ENCODE measurements at places on chromosomes 5 and 9. TPM values are rescaled to one million over a fixed set of nuclear protein-coding genes. Genes with fewer than 3 reads are reported as not detected.

Gene C9orf85
- 11.2 TPM for total RNA-seq

Gene RELL2
- 35.2 TPM for total RNA-seq

Gene AK8
- not detected for total RNA-seq

Gene ADRA1B
- total RNA-seq: not detected

Gene ZNF484
- total RNA-seq: 7.0 TPM

Gene SLC36A2
- total RNA-seq: not detected

Gene RGS14
- 42.8 TPM for total RNA-seq

Gene REEP5
- total RNA-seq: 70.2 TPM

Gene ZNF79
- 14.3 TPM for total RNA-seq

Gene MUSK
- total RNA-seq: not detected

Gene SEMA4D
- total RNA-seq: 283 TPM

Gene LCN10
- 1.6 TPM for total RNA-seq

Gene OR1Q1
- total RNA-seq: not detected

Gene VPS13A
- total RNA-seq: 32.9 TPM

Gene CDKN2B
- total RNA-seq: 0.11 TPM

Gene RABEPK
- 40.0 TPM for total RNA-seq

Gene MZB1
- total RNA-seq: 16.0 TPM

Gene FOXD4L5
- total RNA-seq: 0.15 TPM

Gene CER1
- total RNA-seq: not detected

Gene WDR38
- not detected for total RNA-seq
